Posterior vena cava (tissue), 2 donors: ENCODE measurements at places on chromosomes 16 and 17. TPM values are rescaled to one million over a fixed set of nuclear protein-coding genes. Genes with fewer than 3 reads are reported as not detected.
A peak's percentile ranks its signal among the peaks of the same experiment; 100 is the strongest.

GRCh38 chr17:9487406-9487805, 88.2 kb downstream of the STX8 start:
- DNase-seq: no peak

DNA sequence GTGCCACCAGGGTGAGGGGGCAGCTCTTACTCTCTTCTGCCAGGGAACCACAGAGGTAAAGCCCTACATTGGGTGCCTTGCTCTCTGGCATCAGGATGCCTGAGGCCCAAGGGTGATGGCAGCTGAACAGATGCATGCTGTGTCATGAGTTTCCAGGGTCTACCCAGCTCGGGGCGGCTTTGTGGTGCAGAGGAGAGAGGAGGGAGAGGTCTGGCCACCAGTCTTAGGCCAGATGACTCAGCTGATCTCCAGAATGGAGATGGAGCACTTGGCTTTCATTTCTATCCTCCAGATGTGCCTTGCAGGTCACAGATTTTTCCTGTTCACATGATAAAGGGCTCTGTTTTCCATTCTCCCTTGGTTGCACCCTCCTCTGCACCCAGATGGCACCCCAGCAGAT, 23.6 kb upstream of the USP22 start:
- no peak for DNase-seq

The WIPF2 gene
- total RNA-seq: 24.8 TPM

- no peak for DNase-seq
These were observed 84.8 kb downstream of the MRM1 start for GRCh38 chr17:36686123-36686669.

DNA sequence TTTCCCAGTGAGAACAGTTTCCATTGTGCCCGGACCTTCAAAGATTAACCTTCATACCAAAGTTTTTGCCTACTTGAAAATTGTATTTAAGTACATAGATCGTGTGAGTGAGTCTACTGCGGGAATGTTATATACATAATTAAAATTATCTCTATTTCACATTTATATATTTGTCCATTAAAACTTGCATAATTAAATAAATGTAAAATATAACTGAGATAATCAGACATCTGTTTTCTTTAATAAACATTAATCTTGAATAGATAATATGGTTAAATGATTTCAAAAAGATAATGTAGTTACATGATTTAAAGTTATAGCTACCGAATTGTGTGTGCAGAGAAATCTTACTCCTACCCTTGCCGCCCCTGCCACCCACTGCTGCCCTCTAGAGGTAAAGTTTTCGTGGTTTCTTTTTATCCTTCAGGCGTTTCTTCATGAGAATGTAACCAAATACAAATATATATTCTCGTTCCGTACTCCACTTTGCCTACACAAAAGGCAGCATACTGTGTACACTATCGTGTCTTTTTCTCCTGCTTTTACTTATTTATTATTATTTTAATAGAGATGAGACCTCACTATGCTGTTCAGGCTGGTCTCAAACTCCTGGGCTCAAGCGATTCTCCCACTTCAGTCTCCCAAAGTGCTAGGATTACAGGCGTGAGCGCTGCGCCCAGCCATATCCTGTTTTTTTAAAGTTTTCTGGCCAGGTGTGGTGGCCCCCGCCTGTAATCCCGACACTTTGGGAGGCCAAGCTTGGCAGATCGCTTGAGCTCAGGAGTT, 35.6 kb downstream of the RPA1 start:
- no peak for DNase-seq

GRCh38 chr16:72657164-72657563, 390.8 kb downstream of the ZFHX3 start:
- no peak for DNase-seq

The MYO15A gene
- 0.71 TPM for total RNA-seq

- DNase-seq: no peak
These were observed 115.3 kb downstream of the SLC39A11 start for GRCh38 chr17:72976971-72977770.

GRCh38 chr16:28210979-28211588, 681 bp downstream of the XPO6 start:
- DNase-seq: peak; percentile 94

DNA sequence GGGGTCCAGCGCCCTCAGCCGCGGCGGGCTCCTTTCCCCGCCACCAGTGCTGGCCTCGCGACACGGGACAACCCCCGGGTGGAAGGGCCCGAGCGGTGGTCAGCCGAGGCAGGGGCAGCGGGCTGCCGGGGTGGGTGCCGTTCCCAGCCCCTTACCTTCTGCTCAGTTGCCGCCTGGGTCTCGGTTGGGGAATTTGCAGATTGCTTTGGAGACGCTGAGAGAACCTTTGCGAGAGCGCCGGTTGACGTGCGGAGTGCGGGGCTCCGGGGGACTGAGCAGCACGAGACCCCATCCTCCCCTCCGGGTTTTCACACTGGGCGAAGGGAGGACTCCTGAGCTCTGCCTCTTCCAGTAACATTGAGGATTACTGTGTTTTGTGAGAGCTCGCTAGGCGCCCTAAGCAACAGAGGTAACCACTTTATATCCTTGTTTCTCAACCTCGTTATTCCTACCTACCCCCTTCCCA, 381 bp downstream of the CTNS start:
- DNase-seq: no peak

The NR1D1 gene
- 24.2 TPM for total RNA-seq

DNA sequence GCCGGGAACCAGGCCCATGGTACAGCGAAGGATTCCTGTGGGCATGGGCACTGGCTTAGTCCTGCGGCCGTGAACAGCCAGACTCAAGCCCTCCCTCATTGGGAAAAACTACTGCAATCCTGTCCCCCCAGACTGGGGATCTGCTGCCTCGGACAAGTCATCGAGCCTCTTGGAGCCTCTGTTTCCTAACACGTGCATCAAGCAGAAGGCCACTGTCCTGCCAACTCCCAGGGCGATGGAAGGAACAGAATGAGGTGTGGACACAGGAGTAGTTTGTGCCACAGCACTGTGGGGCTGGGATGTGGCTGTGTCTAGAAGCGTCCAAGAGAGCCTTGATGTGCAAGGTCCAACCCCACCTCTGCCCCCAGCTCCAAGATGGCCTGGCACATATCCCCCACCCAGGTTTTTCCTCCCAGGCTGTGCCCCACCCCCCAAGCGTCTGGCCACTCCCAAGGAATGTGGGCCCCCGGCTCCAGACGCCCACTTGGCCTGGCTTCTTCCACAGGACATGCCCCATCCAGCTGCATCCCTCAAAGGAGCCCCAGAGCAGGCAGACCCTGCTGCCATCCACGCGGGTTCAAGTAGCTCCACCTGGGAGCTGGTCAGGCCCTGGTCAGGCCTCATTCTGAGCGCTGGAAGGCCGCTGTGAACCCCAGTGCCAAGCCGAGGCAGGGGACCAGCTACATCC, 3.4 kb downstream of the CAMKK1 start:
- DNase-seq: no peak

DNA sequence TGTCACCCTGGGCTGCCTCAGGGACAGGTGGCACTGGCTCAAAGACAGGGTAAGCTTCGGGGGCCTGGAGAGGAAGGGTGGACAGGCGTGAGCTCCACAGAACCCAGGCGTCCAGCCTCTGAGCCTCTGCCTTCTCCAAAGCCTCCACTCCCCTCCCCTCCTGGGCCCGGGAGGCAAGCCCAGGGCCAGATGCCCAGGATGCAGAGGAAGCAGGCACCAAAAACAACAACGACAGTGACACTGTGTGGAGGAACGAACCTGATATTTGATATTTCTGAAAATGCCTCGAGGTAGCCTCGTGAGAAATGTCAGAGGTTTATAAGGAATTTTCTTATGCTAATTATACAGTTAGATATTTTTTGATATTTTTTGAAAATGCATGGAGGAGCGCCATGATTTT, 6.0 kb downstream of the BCL7C start:
- DNase-seq: no peak

GRCh38 chr16:60077861-60078260, 1343.7 kb upstream of the GOT2 start:
- DNase-seq: no peak

GRCh38 chr17:39979016-39979670, 1.5 kb upstream of the PSMD3 start:
- no peak for DNase-seq

DNA sequence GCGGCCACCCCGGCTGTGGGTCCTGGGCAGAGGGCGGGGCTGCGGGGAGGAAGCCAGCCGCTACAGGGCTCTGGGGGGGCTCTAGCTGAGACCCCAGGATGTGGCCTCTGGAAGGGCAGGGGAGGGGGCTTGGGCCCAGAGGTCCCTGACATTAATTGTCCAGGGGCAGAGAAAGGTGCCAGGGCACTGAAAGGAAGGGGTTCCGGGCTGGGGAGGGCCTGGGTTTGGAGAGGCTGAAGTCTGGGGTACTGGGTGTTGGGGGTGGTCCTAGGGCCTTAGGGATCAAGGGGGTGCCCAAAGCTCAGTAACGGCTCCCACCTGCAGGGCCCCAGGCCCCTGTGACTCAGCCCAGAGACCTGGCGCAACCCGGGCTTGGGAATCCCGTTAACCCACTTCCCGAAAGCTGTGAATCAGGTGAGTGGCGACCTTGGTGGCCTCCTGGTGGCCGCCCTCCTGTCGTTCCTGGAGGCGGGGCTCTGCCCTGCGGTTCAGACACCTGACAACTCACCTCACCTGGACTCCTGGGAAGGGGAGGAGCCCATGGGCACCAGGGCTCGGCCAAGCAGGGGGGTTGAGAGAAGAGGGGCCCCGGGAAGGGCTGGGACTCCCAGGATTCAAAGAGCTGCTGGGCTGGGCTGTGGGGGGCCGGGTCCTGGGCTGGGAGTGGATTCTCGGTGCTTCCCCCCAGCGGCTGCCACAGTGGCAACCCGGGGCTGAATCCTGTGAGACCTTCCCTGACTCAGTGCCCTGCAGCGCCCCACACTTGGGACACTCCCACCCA, 465 bp upstream of the PRSS22 start:
- DNase-seq: peak; percentile 77
